ENCODE measurements at places on chromosomes 2 and 18.

DNA sequence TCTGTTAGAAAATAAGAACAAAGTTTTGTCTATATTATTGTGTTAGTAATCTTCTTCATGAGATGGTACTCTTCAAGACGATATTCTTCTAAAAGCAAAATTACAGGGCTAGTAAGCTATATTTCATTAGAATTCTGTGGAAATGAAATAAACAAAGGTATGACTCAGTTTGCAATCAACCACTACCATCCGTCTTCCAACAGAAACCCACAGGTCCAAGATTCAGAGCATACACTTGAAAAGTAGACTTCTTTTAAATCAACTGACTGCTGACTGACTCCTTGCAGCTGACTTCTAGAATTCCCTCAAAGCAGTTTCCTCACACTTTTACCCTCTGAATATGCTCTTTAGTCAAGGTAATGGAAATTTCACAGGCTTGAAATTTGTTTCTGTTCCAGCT lies 193.7 kb downstream of the GCA start:
- DNase-seq = no peak

DNA sequence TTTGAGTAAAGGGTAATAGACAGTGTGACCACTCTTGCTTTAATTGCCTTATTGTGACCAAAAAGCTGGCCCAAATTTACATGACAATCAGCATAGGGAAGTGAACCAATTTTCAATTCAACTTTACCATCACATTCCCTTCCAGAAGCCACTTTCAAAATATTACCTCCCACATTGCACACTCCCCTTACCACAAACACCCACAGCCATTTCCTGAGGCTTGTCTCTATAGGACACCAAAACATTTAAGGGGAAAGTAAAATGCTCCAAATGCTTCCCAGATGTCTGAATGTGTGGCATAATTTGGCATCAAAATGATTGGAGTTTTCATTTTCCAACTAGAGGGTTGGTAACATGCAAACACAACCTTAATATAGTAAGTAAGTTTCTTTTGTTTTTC lies 616.1 kb downstream of the SLC4A3 start:
- no peak for DNase-seq

DNA sequence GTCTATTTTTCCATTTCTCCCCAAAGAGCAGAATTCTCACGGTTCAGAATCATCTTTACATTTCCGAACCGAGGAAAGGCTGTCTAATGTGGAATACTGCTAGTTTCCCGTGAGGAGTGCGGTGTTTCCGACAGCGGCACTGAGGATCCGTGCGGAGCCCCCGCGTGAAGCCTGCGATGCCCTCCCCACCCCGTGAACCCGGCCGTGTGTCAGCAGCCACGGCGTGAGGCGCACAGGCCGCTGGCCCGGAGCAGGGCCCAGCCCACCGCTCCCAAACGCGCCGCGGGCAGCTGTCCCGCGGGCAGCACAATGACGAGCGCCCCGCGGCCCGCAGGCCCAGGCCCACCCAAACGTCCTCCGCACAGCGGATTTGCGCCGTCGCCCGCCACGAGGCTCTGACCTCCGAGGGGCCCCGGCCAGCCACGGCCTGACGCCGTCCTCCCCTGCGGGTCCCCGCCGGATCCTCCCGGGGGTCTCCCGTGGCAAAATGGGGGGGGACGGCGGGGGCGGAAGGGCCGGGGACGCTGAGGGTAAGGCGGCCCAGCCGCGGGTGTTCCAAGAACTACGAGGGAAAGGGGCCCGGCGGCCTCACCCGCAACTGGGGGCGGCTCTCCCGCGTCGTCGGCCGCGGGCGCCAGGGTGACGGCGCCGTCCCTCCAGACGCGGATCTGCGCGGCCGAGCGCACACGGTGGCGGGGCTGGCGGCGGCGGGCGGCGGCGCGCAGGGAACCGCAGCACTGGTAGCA lies 796 bp downstream of the SPIRE1 start:
- DNase-seq = no peak

DNA sequence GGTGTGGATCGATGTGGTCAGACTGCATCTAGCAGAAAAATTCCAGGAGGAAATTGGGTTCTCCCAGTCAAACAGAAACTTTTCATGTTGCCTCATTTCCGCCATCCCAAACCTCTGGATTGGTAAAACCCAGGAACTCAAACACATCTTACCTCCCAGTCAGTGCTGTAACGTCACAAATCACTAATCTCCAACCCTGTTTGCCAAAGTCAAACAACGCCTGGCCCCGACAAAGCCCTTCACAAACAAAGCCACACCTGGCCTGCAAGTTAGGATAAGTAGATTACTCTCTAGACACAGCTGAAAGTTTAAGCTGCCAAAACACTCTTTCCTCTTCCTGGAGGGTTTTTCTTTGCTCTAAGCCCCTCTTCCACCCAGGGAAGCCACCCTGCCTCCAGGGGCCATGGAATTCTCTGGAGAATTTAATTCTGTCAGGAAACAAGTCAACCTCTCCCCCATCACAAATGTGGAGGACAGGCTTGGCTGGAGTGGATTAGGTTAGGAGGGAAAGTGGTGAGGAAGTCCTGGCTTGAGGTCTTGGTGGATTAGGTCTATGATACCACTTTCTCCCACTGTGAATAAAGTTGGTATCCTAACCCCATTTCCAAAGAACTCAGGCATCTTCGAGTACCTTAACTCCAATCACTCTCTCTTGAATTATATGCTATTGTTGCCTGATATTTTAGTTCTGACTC lies 86.7 kb downstream of the LYPD6B start:
- DNase-seq = no peak

- DNase-seq = no peak
Observed at GRCh38 chr2:107633580-107634147, 193.0 kb upstream of the RGPD4 start.

DNA sequence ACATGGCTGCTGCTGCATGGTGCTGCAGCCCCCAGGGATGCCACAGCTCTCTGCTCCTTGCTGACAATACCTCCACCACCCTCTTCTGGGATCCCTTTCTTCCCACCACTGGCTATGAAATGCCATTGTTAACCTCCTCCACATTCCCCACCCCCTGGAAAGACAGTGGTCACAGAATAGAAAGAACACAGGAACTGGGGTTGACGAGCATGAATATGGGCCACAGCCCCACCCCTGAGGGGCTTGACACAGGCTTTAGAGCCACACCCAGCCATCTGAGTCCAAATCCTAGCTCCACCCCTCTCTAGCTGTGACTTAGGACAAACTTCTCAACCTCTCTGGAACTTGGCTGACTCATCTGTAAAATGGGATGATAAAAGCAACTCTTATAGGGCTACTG lies 47.3 kb downstream of the TMEM163 start:
- no peak for DNase-seq

GRCh38 chr2:55827855-55828254 lies 95.7 kb downstream of the EFEMP1 start:
- DNase-seq = no peak

DNA sequence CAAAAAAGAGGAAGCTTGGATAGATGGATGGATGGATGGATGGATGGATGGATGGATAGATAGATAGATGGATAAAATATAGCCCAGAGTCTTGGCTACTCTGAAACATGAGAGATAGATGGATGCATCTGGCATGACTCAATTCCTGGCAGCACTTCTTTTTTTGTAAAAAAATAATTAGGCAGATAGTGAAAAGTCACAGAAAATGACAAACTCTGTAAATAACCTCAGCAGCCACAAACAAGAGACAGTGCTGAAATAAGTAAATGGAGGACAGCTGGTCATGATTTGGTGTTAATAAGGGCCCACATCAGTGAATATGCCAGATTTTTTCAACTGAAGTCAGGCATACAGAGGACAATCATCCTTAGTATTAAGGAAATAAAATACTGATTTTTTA lies 585.0 kb upstream of the GCFC2 start:
- no peak for DNase-seq

DNA sequence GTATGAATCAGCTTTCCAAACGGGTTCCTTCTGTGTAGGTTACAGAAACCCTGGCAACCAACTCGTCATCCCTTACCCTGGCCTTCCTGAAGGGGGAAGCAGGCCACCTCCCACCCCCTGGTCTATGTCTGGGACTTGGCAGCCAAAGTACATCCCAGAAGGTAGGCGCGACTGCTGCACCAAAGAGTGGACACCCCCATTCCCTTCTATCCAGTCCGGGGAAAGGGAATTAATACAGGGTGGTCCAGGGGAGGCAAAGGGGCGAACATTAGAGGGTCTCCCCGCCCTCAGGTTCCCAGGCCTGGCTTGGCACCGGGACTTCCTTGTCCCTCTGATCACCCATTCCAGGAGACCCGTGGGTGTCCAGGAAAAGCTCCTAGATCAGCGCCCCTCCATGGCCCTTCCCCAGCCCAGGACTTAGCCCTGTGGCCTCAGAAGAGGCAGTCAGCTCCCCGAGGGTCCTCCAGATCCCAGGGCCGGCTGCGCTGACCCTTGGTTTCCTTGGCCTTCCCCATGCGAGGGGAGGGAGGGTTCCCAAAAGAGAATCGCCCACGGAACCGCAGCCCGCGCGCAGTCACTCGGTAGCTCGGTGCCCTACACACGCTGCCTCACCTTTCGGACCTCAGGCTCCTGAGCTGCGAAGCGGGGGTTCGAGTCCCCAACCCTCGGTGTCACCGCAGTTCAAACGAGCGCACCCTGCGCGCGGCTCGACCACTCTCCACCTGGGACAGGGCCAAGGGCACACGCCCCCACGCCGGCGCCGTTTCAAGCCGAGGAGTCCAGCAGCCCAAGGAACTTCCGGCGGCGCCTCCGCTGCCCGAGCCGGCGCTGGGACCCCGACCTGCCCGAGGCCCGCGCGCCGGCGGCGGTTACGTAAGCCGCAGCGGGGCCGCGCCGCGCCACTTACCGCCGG lies at the start of gene PER2:
TSS of gene PER2 (minus strand) at position 874 of the 913 bp plus-strand sequence. CDS start 10,674 bp downstream, outside the sequence.
- DNase-seq = peak; percentile 30

GRCh38 chr2:144595279-144595678 lies 75.4 kb upstream of the ZEB2 start:
- peak; percentile 31 for DNase-seq

GRCh38 chr2:187310701-187311100 lies 137.4 kb downstream of the CALCRL start:
- DNase-seq = no peak

DNA sequence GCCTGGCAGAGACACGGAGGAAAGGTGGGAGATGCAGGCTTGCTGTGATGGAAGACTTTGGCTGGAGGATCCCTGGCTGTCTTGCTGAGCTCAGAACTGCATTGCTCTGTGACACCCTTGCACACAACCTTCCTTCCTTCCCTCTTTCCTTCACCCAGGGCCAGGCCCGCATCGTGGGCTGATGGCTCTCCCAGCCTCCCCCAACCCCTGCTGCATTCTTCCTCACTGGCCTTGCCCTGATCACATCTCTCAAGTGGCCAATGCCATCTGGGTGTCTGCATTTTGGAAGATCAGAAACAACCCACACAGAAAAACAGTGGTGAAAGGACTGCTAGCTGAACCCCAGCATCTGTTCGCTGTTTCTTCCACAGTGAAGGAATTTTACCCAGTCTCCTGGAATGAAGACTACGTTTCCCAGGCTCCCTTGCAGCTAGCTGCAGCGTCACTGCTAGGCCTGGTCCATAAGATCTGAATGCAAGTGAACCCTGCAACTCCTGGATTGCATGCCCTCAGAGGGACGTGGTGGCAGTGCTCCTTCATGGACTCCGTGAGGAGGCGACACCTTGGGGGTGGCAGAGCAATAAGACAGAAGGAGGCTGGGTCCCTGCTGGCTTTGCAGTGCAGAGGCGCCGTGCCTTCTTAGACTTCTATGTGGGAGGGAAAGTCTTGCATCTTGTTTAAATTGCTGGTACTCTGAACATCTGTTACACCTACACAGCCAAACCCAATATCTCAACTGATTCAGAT lies 78.9 kb upstream of the YWHAQ start:
- no peak for DNase-seq

- DNase-seq = no peak
Observed at GRCh38 chr18:57445488-57446319, 10.5 kb downstream of the ONECUT2 start.

GRCh38 chr2:47309952-47310800 lies 92.8 kb upstream of the MSH2 start:
- DNase-seq = no peak

DNA sequence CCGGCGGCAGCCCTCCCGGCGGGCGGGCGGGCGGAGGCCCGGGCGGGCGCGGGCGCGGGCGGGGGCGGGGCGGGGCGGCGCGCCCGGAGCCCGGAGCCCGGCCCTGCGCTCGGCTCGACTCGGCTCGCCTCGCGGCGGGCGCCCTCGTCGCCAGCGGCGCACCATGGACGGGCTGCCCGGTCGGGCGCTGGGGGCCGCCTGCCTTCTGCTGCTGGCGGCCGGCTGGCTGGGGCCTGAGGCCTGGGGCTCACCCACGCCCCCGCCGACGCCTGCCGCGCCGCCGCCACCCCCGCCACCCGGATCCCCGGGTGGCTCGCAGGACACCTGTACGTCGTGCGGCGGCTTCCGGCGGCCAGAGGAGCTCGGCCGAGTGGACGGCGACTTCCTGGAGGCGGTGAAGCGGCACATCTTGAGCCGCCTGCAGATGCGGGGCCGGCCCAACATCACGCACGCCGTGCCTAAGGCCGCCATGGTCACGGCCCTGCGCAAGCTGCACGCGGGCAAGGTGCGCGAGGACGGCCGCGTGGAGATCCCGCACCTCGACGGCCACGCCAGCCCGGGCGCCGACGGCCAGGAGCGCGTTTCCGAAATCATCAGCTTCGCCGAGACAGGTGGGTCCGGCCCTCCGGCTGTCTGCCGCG lies at the start of gene INHBB:
TSS of gene INHBB (plus strand) at position 111 of the 641 bp plus-strand sequence. CDS start at position 164, 53 bp downstream.
- DNase-seq = no peak

DNA sequence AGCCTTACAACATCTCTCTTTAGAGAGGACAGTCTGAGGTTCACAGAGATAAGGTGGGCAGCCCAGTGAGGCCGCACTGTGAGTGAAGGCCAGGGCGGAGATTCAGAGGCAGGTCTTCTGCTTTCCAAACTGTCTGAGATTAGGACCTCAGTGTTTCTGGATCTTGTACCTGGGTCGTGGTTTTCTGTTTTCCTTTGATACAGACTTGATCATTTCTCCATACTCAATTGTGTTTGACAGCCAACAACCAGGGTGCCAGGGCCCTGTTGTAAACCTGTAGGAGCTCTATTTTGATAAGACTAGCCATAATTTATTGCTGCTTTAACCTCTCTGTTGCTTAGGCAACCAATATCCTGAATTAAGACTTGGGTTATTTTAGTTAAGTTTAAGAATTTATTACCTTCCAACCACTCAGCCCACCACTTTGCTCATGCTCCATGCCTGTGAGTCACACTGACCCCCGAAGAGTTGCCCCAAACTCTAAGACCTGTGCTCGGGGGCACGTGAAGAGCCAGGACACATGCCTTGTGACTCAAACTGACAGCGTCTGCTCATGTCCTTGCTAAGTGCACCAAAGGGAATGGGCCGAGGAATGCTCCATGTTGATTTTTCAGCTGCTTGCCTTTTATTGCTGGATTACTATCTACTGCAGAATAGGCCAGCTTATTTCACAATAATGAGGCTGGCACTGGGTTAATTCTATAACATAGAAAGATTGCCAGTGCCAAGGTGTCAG lies 248.6 kb downstream of the BCL2 start:
- DNase-seq = no peak

DNA sequence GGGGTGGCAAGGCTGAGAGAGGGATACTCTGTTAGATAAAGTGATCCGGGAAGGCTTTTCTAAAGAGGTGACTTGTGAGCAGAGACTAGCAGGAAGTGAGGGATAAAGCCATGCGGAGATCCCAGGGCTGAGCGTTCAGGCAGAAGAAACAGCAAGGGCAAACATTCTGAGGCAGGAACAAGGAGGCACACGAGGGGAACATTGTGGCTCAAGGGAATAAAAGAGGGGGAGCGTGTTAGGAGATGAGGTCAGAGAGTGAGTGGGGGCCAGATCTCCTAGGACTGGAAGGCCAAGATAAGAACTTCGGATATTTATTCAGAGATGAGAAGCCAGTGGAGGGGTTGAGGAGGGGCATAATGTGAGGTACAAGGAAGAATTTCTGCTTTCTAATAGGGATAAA lies 67.1 kb downstream of the ACTR2 start:
- no peak for DNase-seq

GRCh38 chr2:163515836-163516235 lies 220.0 kb downstream of the FIGN start:
- DNase-seq = no peak
